ENCODE measurements at places on chromosomes 7 and 10.

DNA sequence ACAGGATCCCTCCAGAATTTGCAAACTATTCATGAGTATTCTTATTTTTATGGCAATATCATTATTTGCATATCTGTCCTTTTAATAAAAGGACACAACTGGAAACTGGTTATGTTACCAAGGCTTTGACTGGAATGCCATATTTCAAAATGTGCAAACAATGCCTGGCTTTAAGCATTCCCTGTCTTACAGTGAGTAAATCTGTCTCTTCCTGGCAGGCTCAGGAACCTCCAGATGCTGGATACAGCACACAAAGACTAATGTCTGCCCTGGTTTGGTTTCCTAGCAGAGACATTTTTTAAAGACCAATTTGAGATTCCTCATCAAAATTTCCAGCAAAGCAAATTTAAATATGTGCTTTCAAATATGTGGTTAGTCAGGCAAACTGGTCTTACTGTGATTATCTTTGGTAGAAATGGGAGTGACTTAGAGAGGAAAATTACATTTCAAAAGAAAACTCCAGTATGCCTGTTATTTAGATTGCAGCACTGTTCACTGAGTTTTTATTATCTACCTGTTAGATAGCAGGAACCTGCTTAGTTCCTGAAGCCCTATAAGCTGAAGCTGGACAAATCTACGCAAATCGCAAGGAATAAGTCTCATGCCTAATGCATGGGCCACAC is 31.3 kb downstream of the RNF216 start:
- no peak for DNase-seq

GRCh38 chr10:98167191-98167590 is 32.7 kb downstream of the R3HCC1L start:
- DNase-seq = no peak

DNA sequence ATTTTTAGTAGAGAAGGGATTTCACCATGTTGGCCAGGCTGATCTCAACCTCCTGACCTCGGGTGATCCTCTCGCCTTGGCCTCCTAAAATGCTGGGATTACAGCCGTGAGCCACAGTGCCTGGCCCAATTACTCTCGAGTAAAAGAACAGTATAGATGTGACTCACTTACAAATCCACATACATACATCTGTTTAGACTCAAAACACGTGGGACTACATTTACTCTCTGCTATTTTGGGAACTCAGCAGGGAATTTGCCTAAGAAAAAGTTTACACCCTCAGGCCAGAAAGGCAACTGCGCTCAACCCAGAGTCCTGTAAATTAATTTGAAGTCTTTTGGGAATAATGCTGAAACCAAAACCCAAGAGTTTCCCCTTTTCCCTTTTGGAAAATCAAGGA is 289.7 kb downstream of the KLF6 start:
- no peak for DNase-seq

- no peak for DNase-seq
Observed at GRCh38 chr7:110856704-110857103, 234.2 kb upstream of the LRRN3 start.

DNA sequence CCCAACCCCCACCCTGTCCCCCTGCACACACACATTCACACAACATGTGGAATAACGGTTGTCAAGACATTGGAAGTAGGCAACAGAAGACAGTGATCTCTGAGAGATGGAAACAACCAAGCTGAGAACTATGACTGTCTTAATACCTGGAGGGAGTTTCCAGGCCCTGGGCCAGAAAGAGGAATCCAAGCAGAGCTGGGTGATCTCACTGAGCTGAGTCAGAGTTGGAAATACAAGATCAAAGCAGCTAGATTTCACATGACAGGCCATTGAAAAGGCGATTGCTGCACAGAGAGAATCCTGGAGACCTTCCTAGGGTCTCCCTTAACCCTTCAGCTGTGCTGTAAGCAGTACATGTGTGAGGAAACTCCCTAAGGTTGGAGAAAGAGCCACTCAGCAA is 165.8 kb upstream of the PRSS1 start:
- no peak for DNase-seq

Data from stimulated activated CD4-positive, alpha-beta T cell treated with anti-CD3 and anti-CD28 coated beads, Interleukin-1b, Interleukin-23, amount 100 ng/mL, for 1 hour (primary cell).